ENCODE measurements at places on chromosomes 11 and 22. TPM values are rescaled to one million over a fixed set of nuclear protein-coding genes. Genes with fewer than 3 reads are reported as not detected.

- no peak for DNase-seq
Observed at GRCh38 chr11:46526216-46527215, 67.3 kb downstream of the AMBRA1 start.

- DNase-seq: no peak
Observed at GRCh38 chr11:113281052-113281725, 33.2 kb upstream of the TTC12 start.

DNA sequence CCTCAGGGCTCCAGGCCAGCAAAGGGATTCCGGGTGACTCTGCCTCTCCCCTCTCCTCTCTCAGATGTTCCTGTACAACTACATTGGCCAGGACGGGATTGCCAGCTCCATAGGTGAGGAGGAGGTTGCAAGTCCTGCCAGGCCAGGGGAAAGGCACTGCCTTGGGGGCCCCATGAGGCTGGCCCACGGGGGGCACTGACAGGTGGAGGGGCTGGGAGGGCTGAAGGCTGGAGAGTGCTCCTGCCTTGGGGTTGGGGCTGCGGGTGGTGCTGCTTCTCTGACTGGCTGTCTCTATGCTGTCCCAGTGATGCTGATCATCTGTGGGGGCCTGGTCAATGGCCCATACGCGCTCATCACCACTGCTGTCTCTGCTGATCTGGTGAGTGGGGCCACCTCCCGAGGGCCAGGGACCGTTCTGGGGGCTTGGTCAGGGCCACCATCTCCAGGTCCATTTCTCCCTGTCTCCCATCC, 21.7 kb downstream of the SLC37A2 start:
- DNase-seq: no peak

GRCh38 chr11:73219396-73220285, 1.6 kb downstream of the P2RY2 start:
- no peak for DNase-seq

The PHLDA2 gene
- total RNA-seq: 7.3 TPM

The OR10W1 gene
- total RNA-seq: not detected

The OR5B21 gene
- total RNA-seq: not detected

The CRYAB gene
- 11.0 TPM for total RNA-seq

The RAG1 gene
- total RNA-seq: 0.32 TPM

Data from fibroblast of villous mesenchyme (primary cell).